ENCODE measurements at places on chromosomes 4 and X. TPM values are rescaled to one million over a fixed set of nuclear protein-coding genes. Genes with fewer than 3 reads are reported as not detected.

The LRP2BP gene
- total RNA-seq, result 0.14 TPM

The MAGEC2 gene
- not detected for total RNA-seq

The MSANTD1 gene
- 0.08 TPM for total RNA-seq

The OTC gene
- total RNA-seq, result not detected

The ARMCX1 gene
- total RNA-seq, result 0.33 TPM

The COX7B gene
- total RNA-seq, result 625 TPM

The TLL1 gene
- total RNA-seq, result 0.38 TPM

The FABP2 gene
- not detected for total RNA-seq

The RTL3 gene
- total RNA-seq, result not detected

The HEPH gene
- not detected for total RNA-seq

The MAP9 gene
- 5.1 TPM for total RNA-seq

The ITIH6 gene
- not detected for total RNA-seq

The USP11 gene
- 55.2 TPM for total RNA-seq

The SLC7A11 gene
- total RNA-seq, result 17.3 TPM

The DSPP gene
- not detected for total RNA-seq

The SLC49A3 gene
- 0.08 TPM for total RNA-seq

The SHROOM4 gene
- total RNA-seq, result not detected

The ARHGAP6 gene
- total RNA-seq, result not detected

The EVC gene
- 11.3 TPM for total RNA-seq

The PNCK gene
- total RNA-seq, result 0.13 TPM

The TMEM31 gene
- not detected for total RNA-seq

The WWC2 gene
- 18.5 TPM for total RNA-seq

The SLC2A9 gene
- 0.98 TPM for total RNA-seq

The GPAT3 gene
- total RNA-seq, result 40.9 TPM

The CT47B1 gene
- total RNA-seq, result not detected

The CFAP47 gene
- not detected for total RNA-seq

The DCAF12L2 gene
- total RNA-seq, result 0.05 TPM

The TSPAN7 gene
- 2.8 TPM for total RNA-seq

The ZFYVE28 gene
- total RNA-seq, result 2.8 TPM

The ASB12 gene
- not detected for total RNA-seq

The DCAF4L1 gene
- total RNA-seq, result 0.13 TPM

The MCUB gene
- 20.4 TPM for total RNA-seq

The HTR2C gene
- total RNA-seq, result not detected

The PCYT1B gene
- not detected for total RNA-seq

The GPR50 gene
- total RNA-seq, result 0.14 TPM

The HPSE gene
- 1.5 TPM for total RNA-seq

The HERC5 gene
- total RNA-seq, result 3.6 TPM
